ENCODE measurements at places on chromosomes 3 and 15.

GRCh38 chr3:119529883-119530282 lies 29.5 kb downstream of the CD80 start:
- DNase-seq = no peak

DNA sequence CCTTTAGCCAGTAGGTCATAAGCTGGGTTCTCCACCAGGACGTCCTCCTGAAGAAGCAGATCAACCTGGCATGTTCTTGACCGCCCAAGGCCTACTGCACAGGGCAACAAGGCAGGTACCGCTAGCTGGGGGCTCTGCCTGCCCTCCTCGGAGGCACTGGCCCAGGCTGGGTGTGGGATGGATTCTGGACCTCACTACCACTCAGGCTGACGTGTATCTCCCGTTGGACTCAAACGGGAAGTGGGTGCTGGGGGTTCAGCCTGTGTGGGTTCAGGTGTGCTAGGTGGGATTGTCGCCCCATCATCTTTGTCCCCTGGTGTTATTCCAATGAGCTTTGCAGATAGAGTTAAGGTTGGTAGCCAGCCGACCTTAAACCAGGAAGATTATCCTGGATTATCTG lies 95.0 kb upstream of the SNRPA1 start:
- DNase-seq = no peak

- peak; percentile 15 for DNase-seq
Measured at GRCh38 chr3:161163297-161163696, 57.8 kb upstream of the NMD3 start.

DNA sequence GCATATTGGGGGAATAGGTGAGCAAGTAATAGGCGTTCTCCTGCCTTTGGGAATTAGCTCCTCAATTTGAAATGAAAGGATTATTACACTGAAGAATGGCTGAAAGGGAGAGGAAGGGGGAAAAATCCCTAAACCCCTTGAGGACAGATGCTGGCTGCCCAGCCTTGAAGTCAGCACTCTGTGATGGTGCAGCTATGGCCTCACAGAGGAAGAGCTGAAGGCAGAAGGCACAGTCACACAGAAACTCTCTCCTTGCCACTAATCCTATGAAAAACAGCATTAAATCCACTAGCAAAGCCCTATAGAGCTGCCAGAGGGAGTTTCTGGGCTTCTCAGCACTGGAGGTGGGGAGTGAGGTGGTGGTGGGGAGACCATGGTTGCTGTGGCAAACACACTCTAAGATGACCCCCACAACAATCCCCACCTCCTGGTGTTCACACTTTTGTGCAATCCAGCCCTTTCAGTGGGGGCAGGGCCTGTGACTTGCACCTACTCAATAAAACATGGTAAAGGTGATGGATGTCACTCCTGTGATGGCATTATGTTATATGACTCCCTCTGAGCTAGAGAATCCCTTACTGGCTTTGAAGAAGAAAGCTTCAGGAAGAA lies 101.2 kb downstream of the RFTN1 start:
- DNase-seq = no peak

DNA sequence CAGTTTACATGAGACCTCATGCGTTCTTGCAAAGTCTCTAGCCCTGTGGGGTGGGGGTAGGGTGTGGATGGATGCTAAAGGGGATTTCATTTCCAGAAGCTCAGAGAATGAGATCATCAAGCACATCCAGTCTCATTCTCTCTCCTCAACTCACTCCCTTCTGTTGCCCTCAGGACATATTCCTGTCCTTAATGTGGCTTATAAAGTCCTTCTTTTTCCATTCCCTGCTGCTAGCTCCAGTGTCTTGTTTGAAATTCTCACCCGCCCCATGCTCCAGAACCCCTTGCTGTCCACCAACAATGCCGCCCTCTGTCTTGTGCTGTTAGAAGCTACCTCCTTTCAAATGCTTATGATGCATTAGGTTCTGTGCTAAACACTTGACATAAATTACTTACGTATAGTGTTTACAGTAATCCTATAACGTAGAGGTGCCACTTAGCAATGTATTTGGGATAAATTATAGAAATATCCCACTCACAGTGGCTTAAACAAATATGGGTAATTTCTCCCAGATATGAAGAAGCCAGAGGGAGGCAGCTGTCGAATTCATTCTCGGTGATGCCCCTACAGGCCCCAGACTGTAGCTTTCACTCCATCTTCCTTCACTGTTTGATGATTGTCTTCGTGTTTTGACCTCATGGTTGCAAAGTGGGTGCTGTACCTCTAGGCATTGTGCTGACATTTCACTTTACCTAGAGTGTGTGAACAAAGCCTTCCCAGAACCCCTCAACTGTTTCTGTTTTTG lies 273.1 kb upstream of the TBL1XR1 start:
- DNase-seq = no peak

DNA sequence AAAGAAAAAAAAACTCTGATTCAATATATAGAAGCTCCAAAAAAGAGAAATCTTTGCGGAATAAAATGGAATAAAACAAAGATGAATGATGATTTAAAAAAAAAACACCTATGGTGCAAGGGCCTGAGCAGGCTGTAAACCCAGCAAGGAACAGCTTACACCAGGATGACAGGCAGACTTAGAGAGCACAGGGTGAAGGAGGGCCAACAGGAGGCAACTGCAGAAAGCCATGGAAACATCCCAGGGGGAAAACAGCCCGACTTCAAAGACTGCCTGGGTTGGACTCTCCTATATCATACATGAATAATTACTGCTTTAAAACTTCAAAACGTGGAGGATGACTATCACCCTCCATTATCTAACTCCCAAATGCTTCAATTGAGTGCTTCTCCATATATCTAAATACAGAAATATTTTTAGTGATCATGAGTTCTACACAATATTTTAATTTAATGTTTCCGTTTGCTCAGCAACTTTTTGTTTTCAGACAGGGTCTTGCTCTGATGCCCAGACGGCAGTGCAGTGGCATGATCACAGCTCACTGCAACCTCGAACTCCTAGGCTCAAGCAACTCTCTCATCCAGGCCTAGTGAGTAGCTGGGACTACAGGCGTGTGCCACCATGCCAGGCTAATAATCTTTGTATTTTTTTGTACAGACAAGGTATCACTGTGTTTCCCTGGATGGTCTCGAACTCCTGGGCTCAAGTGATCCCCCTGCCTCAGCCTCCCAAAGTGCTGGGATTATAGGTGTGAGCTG lies 456.2 kb downstream of the TBL1XR1 start:
- DNase-seq = no peak

- DNase-seq = no peak
Measured at GRCh38 chr3:12929801-12930200, 88.4 kb upstream of the RPL32 start.

DNA sequence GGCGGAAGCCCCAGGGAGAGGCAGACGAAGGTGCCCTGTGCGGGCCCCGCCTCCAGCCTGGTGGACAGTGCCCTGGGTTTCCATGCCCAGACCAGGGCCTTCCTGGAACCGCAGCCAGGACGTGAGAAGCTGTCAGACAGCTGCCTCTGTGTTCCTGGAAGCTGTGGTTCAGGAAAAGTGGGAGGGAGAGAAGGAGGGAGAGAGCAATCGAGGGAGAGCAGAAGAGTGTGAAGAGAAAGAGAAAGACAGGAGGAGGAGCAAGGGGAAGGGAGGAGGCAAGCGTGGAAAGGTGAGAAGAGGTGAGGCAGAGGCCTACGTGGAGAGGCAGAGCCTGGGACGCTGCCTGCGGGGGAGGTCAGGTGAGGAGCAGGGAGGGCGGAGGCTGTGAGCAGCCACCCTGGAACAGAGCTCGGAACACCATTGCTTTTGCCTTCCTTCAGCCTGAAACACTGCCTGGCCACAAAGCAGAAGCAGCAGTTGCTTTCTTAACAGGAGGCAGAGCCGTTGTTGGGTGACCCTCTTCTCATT lies 18.6 kb downstream of the ZDHHC19 start:
- DNase-seq = peak; percentile 80

GRCh38 chr3:125349556-125350165 lies 25.5 kb downstream of the ZNF148 start:
- DNase-seq = no peak

- DNase-seq = no peak
Measured at GRCh38 chr3:5499404-5499803, 311.9 kb downstream of the EDEM1 start.

DNA sequence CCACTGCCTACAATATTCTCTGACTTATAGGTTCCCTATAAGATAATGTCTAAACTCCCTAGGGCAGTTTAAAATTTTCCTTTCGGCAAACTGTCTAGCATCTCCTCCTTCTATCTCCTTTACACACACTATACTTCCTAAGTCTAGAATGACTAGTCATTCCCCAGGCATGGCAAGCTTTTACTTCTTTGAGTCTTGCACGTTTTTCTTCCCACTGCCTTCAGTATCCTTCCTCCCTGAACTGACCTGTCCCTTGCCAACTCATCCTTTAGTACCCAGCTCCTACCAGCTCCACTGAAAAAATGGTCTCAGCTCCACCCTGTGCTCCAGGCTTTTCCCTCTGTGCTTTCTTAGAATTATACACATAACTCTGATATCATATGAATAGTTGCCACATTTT lies 93.8 kb upstream of the KBTBD8 start:
- DNase-seq = no peak

DNA sequence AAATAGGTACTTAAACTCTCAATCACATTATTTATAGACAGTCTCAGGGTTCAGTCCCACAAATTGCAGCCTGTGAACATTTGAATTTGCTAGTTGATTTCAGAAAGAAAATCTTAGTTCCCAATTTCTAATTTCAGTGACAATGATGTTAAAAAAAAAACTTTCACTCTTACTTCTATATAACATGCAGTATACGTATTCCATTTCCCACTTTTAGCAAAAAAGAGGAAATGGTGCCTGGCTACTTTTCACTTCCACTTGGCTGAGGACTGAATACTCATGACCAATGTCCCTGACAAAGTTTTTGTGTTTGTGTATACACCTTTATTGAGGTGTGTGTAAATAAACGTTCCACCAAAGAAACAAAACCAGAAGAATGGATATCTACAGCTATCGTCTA lies 32.1 kb upstream of the XCR1 start:
- DNase-seq = no peak

DNA sequence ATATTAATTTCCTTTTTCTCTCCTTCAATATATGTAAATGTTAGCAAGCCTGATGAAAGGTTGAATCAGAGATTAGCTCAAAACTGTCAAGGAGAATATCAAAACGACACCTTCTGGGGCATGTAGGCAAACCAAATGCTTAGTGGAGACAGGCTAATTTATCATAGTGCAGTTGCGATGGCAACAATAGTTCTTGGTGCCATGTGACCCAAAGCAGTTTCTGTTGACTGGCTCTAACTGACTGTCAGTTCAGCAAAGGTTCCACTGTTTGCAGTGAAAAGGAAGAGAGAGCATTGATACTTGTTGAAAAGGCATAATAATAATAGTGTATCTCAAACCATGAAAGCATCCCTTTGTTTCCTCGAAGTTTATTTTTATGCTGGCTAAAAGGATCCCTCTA lies 513.9 kb downstream of the NLGN1 start:
- DNase-seq = peak; percentile 43

- no peak for DNase-seq
Measured at GRCh38 chr15:57481038-57481705, 104.9 kb downstream of the CGNL1 start.

GRCh38 chr3:139611528-139611927 lies 66.2 kb downstream of the NMNAT3 start:
- DNase-seq = peak; percentile 8

DNA sequence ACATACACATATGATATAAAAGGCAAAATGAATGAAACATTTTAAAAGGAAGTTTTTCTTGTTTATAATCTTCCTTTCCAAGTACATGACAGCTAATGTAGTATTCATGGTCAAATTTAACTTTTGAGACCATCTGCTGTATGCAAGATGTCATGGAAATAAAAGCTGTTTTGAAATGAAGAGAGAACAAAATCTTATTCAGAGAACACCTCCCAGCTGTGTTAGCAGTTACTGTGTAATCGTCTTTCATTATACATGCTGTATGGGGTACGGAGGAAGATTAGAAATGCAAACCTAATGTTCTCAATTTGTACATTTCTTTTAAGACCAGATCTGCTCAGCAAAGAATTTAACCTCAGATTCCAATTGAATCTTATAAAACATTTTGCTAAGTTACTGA lies 1182.3 kb downstream of the OTOL1 start:
- DNase-seq = no peak

DNA sequence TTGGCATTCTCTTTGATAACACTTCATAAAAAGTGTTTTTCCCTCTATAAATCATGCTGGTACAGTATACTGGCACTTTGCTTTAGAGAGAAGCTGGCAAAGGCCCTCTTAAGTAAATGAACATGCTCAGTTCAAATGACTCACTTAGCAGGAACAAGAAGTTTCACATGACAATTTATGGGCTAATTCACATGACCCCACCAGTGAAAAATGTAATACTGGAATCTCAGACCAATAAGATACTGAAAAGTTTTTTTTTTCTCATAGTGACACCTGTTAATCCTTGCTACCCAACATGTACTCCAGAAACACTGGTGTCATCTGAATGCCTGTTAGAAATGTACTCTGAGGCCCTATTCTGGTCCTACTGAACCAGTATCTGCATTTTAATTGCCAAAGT lies 13.9 kb downstream of the BTBD1 start:
- DNase-seq = no peak

DNA sequence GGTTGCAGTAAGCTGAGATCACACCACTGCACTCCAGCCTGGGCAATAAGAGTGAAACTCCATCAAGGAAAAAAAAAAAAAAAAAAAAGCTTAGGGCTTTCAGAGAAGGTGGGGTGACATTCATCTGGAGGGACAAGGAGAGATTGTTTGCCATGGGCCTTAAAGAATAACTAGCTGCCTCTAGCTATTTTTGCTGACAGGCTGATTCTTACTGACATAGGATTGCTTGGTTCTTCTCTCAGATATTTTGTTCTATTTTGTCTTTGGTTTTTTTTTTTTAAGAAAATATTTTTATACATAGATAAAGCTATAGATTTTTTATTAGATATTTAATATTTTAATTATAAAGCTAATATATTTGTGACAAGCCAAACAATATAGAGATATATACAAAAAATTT lies 24.2 kb upstream of the PIAS1 start:
- DNase-seq = no peak

GRCh38 chr3:182702216-182702615 lies 91.1 kb upstream of the ATP11B start:
- DNase-seq = no peak

- DNase-seq = no peak
Measured at GRCh38 chr3:170458285-170458684, 39.6 kb downstream of the CLDN11 start.

DNA sequence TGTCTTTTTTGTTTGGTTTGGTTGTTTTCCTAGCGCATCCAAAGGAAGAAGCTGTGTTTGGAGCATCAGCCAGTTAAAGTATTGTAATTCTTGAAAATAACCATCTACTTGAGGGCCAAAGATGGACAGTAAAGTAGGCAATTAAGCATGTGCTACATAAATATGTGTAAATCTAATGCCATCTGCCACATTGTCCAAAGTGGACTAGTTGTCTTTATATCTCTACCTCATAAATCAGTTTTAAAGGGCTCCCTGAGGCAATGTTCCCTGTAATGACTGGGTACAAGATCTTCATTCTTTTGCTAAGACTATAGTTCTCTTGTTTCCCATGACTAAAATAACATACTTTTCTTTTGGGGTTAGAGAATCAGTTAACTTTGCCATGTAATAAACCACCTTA lies 460.0 kb upstream of the RARB start:
- DNase-seq = no peak

GRCh38 chr3:69579306-69580041 lies 159.8 kb upstream of the MITF start:
- DNase-seq = no peak

- DNase-seq = no peak
Measured at GRCh38 chr15:52673734-52674133, 5.5 kb downstream of the ATOSA start.

All from hematopoietic multipotent progenitor cell treated with erythropoietin and hydrocortisone succinate and interleukin-3 and kit ligand, for 8 days (in vitro differentiated cells).